Hematopoietic multipotent progenitor cell (in vitro differentiated cells): ENCODE measurements at places on chromosomes 11 and 22. TPM values are rescaled to one million over a fixed set of nuclear protein-coding genes. Genes with fewer than 3 reads are reported as not detected.

SRRD gene
- total RNA-seq = 8.3 TPM

BIRC3 gene
- 7.0 TPM for total RNA-seq

KRTAP5-1 gene
- not detected for total RNA-seq

MYOD1 gene
- total RNA-seq = not detected

SHANK3 gene
- total RNA-seq = 24.8 TPM

MLC1 gene
- total RNA-seq = 139 TPM

EFEMP2 gene
- total RNA-seq = 13.7 TPM

TRIM49 gene
- total RNA-seq = under 0.01 TPM

BRSK2 gene
- total RNA-seq = 4.0 TPM

PKDREJ gene
- under 0.01 TPM for total RNA-seq

PICALM gene
- total RNA-seq = 153 TPM

KCNE3 gene
- total RNA-seq = 8.1 TPM

CST6 gene
- not detected for total RNA-seq

SLC22A6 gene
- total RNA-seq = not detected

HOATZ gene
- total RNA-seq = not detected

CSF2RB gene
- total RNA-seq = 132 TPM

FGF3 gene
- total RNA-seq = not detected

OR5M10 gene
- not detected for total RNA-seq

IGSF9B gene
- 0.81 TPM for total RNA-seq

CDC42EP2 gene
- 0.81 TPM for total RNA-seq

TRPM5 gene
- total RNA-seq = not detected

SCN3B gene
- under 0.01 TPM for total RNA-seq

OR52E8 gene
- not detected for total RNA-seq

CCDC89 gene
- under 0.01 TPM for total RNA-seq

GPR83 gene
- not detected for total RNA-seq

HEPN1 gene
- not detected for total RNA-seq

TEX54 gene
- total RNA-seq = not detected

CLTCL1 gene
- 1.6 TPM for total RNA-seq

GSTT2B gene
- 0.54 TPM for total RNA-seq

GGTLC2 gene
- not detected for total RNA-seq

IFT27 gene
- 12.7 TPM for total RNA-seq

OR4A47 gene
- under 0.01 TPM for total RNA-seq

KCNJ11 gene
- total RNA-seq = 1.1 TPM

APOBEC3C gene
- 12.9 TPM for total RNA-seq

C11orf52 gene
- not detected for total RNA-seq
